ENCODE measurements at places on chromosomes 5 and 9. TPM values are rescaled to one million over a fixed set of nuclear protein-coding genes. Genes with fewer than 3 reads are reported as not detected.
A peak's percentile ranks its signal among the peaks of the same experiment; 100 is the strongest.

DNA sequence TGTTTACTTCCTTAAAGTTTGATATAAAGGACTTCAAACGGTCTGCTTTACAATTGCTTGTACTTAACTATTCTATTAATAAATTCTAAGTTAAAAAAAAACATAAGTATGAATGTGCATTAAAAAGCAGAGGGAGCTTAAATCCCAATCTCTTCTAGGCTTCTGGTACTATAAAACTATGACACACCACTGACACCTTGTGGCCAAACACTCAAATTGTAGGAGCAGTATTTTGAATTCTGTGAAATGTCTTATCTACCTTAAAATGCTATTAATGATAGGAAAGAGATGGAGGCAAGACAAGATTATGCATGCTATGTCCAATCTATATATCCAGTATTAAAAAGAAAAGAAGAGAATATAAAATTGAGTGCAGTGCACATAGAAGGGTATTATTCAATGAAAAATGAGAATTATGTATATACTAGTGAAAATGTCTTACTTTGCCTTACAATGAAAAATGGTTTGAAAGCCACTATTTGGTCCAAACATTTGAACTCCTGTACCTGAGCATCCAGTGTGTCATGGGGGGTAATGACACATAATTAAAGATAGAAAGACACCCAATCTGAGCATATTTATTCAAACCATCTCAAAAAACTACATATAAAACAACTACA lies 87.6 kb downstream of the ERP44 start:
- peak; percentile 43 for DNase-seq

PKN3 gene
- 5.9 TPM for total RNA-seq

PGM5 gene
- total RNA-seq, result not detected

- no peak for DNase-seq
Observed at GRCh38 chr9:69945671-69946141, 97.9 kb upstream of the MAMDC2 start.

RASA1 gene
- total RNA-seq, result 36.0 TPM
